NCI-H187 (cell line): ENCODE measurements at places on chromosomes 7 and 10.

- DNase-seq: no peak
Measured at GRCh38 chr7:70193514-70193913, 595.2 kb downstream of the AUTS2 start.

DNA sequence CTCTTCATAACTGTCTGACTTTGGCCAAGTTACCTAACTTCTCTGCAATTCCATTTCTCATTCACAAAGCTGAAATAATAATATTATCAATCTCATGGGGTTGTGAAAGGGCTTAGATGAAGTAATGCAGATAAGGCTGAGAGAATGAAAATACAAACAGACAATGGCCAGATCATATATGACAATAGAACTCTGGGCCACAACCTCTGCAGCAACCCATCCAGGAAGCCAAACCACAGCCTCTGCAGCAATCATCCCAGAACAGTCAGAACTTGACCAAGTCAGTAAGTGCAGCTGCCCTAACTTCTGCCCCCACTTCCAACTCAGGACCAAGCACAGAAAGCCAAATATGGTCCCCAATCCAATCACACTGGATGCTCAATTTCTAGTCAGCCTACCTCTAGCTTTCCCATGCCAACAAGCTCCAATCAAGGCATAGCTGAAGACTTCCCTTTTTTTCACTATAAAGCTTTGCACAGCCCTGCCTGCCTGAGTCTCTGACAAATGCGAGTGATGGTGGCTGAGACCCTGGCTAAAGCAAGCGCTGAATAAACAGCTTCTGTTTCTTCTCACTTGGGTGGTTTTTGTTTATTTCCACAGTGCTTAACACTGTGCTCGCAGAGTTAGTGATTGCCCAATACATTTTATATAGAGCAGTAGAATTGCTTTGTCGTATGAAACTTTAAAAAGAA, 34.8 kb upstream of the TNPO3 start:
- DNase-seq: no peak

- DNase-seq: no peak
Measured at GRCh38 chr7:7848246-7848645, 120.3 kb upstream of the GLCCI1 start.

DNA sequence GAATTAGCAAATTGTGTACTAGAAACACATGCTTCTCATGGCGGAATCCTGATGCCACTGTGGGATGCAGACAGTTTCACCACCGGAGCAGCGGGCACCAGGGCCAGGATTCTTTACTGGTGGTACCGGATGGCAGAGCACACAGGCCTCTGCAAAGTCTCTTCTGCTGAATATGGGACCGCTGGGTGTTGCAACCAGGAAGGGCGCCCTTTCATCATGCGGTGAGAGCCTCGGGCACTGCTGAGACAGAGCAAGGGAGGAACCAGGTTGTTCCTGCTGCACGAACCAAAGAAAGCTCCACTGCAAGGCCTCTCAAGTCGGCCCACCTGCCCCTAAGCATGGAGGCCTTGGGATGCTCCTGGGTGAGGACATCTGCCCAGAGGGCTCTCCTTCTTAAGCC, 57.0 kb upstream of the NMT2 start:
- no peak for DNase-seq

GRCh38 chr10:46069771-46070463, 23.8 kb upstream of the MSMB start:
- DNase-seq: no peak

DNA sequence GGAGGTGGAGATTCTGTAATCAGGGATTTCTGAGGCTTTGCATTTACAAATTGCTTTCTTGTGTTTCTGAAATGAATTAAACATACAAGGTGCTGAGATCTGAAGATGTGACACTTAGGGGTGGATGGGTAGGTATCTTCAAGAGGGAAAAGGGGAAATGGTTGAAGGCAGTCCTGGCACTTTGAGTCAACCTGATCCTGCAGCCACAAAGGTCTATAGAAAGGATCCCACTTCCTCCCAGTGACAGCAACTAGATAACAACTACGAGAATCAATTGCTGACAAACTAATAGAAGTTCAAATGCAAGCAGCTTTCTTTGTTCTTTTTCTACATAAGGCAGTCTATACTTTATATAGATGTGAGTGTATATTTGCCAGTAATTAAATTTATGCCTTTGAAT, 553.3 kb downstream of the MDFIC start:
- DNase-seq: no peak

DNA sequence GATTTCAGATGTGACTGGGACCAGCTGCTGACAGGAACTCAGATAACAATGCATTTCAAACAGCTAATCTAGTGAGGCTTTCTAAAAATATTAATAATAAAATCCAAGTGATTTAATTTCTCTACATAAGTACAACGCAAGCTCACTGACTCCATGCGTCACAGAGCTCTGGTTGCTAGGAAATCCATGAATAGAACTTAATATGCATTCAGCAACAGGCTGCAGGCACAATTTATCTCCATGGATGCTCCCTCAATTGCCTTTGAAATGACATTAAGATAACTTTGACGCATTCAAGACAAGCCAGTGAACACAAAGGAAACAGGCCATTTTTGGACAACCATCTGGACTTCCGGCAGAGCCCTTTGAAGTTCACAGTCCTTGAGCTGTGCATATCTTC, 118.7 kb upstream of the COL1A2 start:
- no peak for DNase-seq

- DNase-seq: no peak
Measured at GRCh38 chr7:90212149-90212495, 582 bp downstream of the STEAP2 start.

- no peak for DNase-seq
Measured at GRCh38 chr7:37703361-37703760, 19.8 kb downstream of the GPR141 start.

DNA sequence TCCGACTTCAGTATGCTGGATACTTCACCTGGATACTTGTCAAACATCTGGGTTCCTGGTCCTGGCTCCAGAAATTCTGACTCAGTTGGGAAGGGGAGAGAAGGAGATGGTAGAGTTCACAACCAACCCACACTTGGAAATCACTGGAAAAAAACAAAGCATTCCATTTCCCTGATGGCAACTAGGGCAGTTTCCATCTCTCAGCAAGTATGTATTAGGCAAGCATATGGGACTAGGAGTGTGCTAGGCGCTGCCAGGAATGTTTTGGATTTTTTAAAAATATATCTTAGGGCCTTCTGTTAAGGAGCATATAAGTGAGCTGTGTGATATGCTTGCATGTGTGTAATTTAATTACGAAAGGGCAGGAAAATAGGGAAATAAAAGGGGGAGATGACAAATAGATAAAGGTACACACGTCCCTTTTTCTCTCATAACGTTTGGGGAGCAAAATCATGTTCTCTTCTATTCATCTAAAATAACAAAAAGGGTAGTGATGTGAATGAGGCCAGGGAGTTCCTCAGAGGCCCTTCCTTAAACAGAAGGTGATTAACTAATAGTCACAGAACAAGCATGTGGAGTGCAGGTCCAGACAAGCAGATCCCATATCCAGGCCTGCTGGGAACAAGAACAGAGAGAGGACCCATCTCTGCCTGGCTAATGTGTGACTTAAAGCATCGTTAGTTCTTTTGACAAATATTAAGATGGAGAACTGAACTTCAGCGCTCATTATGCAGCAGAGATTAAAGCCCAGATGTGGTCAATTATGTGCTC, 64.5 kb upstream of the NFE2L3 start:
- DNase-seq: no peak

DNA sequence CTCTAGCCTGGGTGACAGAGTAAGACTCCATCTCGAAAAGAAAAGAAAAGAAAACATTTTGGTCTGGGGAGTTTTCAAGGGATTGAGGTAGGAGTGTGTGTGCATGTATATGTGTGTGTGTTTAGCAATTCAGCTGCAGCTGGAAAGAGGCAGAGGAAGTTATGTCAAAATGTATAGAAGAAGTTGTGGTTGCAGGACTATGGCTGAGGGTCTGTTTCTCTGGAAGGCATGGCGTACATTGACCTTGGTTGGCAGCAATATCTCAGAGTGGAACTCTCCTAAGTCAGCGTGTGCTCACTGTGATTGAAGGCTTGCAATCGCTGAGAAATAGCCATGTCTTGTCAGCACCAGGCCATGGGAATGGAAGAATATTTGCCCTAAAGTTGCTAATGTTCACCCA, 28.6 kb upstream of the RHBDD2 start:
- DNase-seq: no peak

GRCh38 chr7:95549818-95550529, 46.3 kb downstream of the PDK4 start:
- DNase-seq: no peak

DNA sequence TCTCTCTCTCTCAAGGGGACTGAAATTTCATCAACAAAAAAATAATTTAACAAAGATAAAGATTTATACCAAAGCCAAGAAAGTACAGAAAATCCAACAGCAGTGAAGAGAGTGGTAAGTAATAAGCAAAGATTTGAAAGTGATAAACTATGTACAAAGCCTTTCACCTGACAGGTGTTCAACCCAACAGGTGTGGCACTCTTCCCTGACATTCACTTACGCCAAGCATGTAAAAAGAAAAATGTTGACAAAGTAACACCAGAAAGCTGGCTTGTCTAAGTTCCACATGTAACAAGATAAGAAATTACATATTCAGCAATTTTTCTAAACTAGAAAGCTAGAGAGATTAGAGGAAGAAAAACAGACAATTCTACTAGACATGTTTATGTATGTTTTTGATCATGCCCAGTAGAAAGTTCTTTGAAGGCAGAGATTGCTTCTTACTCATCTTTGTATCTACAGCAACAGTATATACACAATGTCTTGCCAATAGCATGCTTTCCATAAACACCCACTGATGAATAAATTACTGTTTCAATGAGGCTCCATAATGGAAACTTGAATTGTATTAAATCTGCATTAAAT, 468.5 kb downstream of the PARD3 start:
- no peak for DNase-seq

GRCh38 chr10:129415215-129416140, 51.6 kb upstream of the MGMT start:
- no peak for DNase-seq

- no peak for DNase-seq
Measured at GRCh38 chr7:2141021-2141410, 91.7 kb downstream of the MAD1L1 start.

DNA sequence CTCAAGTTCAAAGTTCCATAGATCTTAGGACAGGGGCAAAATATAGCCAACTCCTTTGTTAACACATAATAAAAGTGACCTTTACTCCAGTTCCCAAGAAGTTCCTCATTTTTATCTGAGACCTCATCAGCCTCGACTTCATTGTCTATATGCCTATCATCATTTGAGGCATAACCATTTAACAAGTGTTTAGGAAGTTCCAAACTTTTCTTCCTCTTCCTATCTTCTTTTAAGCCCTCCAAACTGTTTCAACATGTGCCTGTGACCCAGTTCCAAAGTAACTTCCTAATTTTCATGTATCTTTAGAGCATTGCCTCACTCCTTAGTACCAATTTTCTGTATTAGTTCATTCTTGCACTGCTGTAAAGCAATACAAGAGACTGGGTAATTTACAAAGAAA, 569.1 kb downstream of the ANKRD7 start:
- no peak for DNase-seq

- DNase-seq: no peak
Measured at GRCh38 chr7:105885387-105886111, 9.2 kb upstream of the ATXN7L1 start.

DNA sequence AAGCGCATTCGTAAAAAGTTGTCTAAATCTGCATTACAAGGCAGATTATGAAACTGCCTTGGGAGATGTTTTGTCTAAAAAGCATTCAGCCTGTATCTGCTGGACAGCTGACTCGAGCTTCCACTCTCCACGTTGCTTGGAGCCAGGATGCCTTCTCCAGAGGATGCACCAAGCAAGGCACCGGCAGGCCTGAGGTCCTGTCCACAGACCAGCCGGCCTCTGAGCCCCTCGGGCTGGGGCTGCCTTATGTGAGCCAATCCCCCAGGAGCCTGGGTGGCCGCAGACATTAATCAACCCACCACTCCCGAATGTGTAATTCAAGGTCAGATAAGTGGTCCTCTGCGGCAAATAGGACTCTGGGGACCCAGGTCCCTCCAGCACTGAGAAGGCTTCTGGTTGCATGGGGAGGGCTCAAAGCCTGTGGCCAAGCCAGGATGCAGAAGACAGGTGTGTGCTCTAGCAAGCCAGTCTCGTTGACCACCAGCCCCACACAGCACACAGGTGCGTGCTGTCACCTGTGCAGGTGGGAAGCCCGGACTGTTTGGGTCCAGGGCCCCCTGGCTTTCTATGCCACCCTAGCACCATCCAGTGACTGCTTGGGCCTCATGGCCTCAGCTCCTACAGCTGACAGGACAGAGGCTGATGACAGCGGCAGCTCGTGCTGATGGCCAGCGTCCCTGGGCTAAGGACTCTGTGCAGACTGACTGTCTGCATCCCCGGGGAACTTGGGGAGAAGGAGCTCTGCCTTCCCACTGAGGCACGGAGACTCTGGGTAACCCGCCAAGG, 4.8 kb upstream of the RET start:
- no peak for DNase-seq

DNA sequence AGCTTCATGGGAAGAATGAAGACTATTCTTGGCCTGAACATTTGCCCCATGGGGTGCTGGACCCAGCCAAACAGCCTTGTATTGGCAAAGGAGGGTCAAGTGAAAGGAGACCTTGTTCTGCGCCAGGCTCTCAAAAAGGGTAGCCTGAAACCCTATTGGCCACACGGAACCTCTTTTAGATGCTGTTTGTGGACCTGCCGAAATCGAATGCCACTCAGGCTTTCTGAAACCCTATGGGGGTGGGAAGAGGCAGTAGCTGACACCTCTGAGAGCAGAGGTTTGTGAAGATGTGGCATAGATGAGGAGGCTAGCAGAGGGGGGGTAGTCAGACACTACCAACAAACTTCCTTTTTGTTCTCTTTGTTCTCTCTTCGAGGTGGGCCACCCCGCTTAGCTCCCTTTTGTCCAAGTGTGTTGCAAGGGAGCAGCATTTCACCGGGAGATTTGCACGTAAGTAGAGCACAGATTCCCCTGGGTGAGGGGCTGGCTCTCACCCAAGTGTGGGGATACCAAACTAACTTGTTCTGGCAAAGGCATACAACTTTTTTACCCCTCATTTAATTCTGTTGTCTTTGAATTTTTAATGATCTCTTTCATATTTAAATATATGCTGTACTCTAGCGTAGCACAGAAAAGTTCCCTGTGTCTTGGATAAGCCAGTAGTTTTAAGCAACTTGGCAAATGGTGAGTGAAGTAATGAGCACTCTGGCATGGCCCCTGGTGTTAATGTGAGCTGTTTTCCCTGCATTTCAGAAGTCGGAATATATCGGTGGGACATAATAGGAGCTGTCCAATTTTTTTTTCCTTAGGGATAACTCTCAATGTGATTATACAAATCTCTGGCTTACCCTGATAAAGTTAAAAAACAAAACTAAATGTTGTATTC, 107.7 kb downstream of the SEPTIN7 start:
- DNase-seq: no peak

DNA sequence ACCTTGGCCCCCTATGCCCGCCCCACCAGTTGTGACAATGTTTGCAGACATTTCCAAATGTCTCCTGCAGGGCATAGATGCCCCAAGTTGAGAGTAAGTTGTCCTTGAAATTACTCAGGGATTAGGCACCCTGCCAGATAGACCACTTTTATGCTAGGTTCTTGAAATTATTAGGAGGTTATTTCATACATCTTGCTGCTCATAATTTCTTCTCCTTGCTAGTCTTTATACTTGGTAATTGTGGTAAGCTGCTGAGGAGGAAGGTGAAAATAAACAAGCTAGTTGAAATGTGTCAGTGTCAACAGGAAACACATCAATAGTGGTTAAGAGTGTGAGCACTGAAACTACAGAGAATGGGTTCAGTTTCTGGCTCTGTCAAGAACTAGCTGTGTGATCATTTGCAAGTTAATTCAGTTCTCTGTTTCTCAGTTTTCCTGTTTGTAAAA, 63.7 kb upstream of the AOAH start:
- DNase-seq: no peak
